ENCODE measurements at places on chromosomes 11 and 22.

DNA sequence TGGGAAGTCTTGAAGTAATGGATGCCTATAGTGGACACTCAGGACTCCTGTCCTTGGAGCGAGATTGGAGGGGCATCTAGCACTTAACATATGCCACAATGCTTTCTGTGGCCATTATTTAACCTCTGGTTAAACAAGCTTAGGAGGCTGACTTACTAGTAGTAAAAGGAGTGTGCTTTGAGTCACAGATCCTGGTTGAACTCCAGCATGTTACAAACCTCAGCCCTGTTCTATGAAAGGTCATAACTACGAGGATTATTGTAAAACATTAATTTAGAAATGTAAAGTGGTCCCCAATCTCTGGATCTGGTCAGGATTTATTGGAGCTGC lies 1.1 kb upstream of the LBHD1 start:
- peaks cover 58% of the 10 kb centered on the region for H3K4me1 ChIP-seq
- H3K27ac ChIP-seq: peak overlapping the region; percentile 98
- DNase-seq: no peak
- no peaks in the 10 kb centered on the region for H3K27me3 ChIP-seq

- H3K27me3 ChIP-seq: no peaks in the 10 kb centered on the region
- no peaks in the 10 kb centered on the region for H3K36me3 ChIP-seq
These were observed 3.2 kb upstream of the POGLUT3 start for GRCh38 chr11:108501396-108501795.

DNA sequence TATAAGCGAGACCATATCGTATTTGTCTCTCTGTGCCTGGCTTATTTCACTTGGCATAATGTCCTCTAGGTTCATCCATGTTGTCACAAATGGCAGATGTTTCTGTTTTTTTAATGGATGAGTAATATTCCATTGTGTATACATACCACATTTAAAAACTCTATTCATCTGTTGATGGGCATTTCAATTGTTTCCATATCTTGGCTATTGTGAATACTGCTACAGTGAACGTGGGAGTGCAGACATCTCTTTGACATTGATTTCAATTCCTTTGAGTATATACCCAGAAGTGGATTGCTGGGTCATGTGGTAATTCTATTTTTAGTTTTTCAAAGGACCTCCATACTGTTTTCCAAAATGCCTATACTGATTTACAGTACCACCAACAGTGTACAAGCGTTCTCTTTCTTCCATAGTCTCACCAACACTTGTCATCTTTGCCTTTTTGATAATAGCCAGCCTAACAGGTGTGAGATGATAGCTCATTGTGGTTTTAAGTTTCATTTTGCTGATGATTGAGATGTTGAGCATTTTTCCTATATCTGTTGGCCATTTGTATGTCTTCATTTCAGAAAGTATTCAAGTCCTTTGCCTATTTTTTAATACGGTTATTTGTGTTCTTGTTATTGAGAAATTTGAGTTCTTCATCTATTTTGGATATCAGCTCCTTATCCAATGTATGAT lies 194.7 kb upstream of the E2F8 start:
- H3K4me1 ChIP-seq: peaks cover 21% of the 10 kb centered on the region
- no peak overlapping the region for H3K27ac ChIP-seq
- DNase-seq: no peak
- no peak overlapping the region for H3K4me3 ChIP-seq

DNA sequence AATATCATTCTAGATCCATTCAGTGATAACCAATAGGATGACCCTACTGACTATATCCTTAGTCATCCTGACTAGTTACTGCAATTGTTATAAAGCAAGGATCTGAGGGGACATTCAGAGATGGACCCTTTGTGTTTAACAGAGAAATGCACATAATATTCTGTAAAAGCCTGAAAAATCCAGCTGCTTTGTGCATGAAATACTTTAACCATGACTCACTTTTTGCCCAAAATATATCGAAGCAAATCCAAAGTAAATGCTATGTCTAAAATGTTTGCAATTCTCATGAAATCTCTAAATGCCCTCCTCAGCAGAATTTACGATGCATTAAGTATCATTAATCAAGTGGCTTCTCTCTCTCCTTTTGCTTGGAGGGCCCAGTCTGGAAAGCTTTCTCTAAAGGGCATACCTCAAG lies 178.8 kb upstream of the MTMR2 start:
- H3K27ac ChIP-seq: no peak overlapping the region
- H3K4me1 ChIP-seq: peaks cover 7% of the 10 kb centered on the region
- no peak for DNase-seq
- peaks cover 16% of the 10 kb centered on the region for H3K36me3 ChIP-seq
- no peaks in the 10 kb centered on the region for H3K27me3 ChIP-seq

GRCh38 chr11:2474059-2474901 lies 29.5 kb downstream of the KCNQ1 start:
- peaks cover 18% of the 10 kb centered on the region for H3K36me3 ChIP-seq
- H3K27ac ChIP-seq: no peak overlapping the region
- no peak for DNase-seq
- peaks cover 8% of the 10 kb centered on the region for H3K4me1 ChIP-seq
- no peak overlapping the region for H3K4me3 ChIP-seq

- H3K27me3 ChIP-seq: peaks cover 42% of the 10 kb centered on the region
- no peaks in the 10 kb centered on the region for H3K36me3 ChIP-seq
- peaks cover 35% of the 10 kb centered on the region for H3K4me1 ChIP-seq
- DNase-seq: no peak
- no peak overlapping the region for H3K4me3 ChIP-seq
These were observed 188.5 kb upstream of the E2F8 start for GRCh38 chr11:19429108-19429760.

- H3K4me1 ChIP-seq: peaks cover 72% of the 10 kb centered on the region
- peak overlapping the region; percentile 60 for H3K4me3 ChIP-seq
- no peaks in the 10 kb centered on the region for H3K27me3 ChIP-seq
- H3K27ac ChIP-seq: peak overlapping the region; percentile 96
- no peak for DNase-seq
- peaks cover 50% of the 10 kb centered on the region for H3K36me3 ChIP-seq
These were observed 137.7 kb downstream of the ATG16L2 start for GRCh38 chr11:72951888-72952287.

GRCh38 chr11:104043142-104043541 lies 6.7 kb downstream of the DDI1 start:
- H3K27me3 ChIP-seq: no peaks in the 10 kb centered on the region
- H3K27ac ChIP-seq: no peak overlapping the region
- H3K4me1 ChIP-seq: no peaks in the 10 kb centered on the region
- no peak for DNase-seq
- no peaks in the 10 kb centered on the region for H3K36me3 ChIP-seq

DNA sequence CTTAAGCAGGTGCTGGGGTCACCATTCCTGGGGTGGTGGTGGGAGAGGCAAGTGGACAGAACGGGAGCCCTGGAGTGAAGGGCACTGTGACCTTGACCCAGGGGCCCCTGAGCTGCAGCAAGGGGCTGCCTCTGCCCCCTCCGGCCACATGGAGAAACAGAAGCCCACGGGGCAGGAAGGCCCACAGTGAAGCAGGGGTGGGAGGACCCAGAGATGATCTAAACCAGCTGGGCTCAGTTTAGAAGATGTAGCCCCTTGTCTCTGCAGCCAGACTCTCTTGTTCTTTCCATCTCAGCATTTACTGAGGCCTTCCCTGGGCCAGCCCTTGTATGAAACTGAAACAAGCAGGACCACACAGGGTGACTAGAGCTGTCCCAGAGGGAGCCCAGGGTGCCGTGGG lies 30.5 kb downstream of the WNT11 start:
- H3K4me3 ChIP-seq: no peak overlapping the region
- no peak for DNase-seq
- no peaks in the 10 kb centered on the region for H3K36me3 ChIP-seq
- H3K27ac ChIP-seq: no peak overlapping the region

GRCh38 chr11:20937826-20938225 lies 268.4 kb downstream of the NELL1 start:
- no peaks in the 10 kb centered on the region for H3K4me1 ChIP-seq
- no peaks in the 10 kb centered on the region for H3K27me3 ChIP-seq
- H3K36me3 ChIP-seq: no peaks in the 10 kb centered on the region
- no peak for DNase-seq
- H3K27ac ChIP-seq: no peak overlapping the region
- no peak overlapping the region for H3K4me3 ChIP-seq

DNA sequence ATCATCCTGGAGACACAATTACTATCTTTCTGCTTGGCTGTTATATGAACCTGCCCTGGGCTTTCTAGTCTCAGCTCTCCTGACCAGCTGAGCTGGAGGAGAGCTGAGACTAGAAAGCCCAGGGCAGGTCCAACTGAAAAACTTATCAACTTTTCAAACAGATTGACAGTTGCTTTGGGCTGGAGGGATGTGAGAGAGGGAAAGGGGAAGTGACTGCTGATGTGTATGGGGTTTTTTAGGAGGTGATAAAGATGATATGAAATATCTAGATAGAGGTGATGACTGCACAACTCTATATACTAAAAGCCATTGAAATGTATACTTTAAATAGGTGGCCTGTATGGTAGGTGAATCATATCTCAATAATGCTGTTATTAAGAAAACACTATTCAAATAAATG lies 60.2 kb upstream of the CHRM4 start:
- no peak overlapping the region for H3K4me3 ChIP-seq
- peak overlapping the region; percentile 53 for H3K27ac ChIP-seq
- H3K27me3 ChIP-seq: no peaks in the 10 kb centered on the region
- peaks cover 19% of the 10 kb centered on the region for H3K36me3 ChIP-seq

DNA sequence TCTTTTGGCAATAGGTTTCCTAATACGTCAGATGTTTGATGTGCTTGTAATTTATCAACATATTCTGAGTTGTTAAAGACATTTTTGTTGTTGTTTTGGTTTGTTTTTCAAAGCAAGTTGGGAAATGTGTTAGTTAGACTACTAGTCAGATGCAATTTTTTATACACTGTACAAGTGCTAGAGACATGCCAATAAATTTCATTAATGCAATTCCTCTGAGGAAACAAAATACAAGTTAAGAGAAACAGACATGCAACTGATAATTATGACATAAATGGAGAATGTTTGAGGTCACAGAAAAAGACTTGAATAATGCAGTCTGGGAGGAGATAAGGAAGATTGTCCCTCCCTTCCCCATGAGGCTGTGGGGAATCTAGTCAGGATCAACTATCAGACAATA lies 5.9 kb downstream of the OR51T1 start:
- H3K4me1 ChIP-seq: no peaks in the 10 kb centered on the region
- H3K27ac ChIP-seq: no peak overlapping the region
- no peaks in the 10 kb centered on the region for H3K36me3 ChIP-seq
- H3K27me3 ChIP-seq: no peaks in the 10 kb centered on the region

- H3K27ac ChIP-seq: no peak overlapping the region
- H3K36me3 ChIP-seq: no peaks in the 10 kb centered on the region
- no peaks in the 10 kb centered on the region for H3K4me1 ChIP-seq
- no peak for DNase-seq
- peaks cover 24% of the 10 kb centered on the region for H3K27me3 ChIP-seq
These were observed 15.2 kb upstream of the TMPRSS4 start for GRCh38 chr11:118061586-118062125.
